ENCODE measurements at places on chromosomes 6 and 20.

GRCh38 chr20:22673467-22673866 is 89.1 kb upstream of the FOXA2 start:
- H3K27me3 ChIP-seq: peaks cover 4% of the 10 kb centered on the region
- H3K4me3 ChIP-seq: no peak overlapping the region

DNA sequence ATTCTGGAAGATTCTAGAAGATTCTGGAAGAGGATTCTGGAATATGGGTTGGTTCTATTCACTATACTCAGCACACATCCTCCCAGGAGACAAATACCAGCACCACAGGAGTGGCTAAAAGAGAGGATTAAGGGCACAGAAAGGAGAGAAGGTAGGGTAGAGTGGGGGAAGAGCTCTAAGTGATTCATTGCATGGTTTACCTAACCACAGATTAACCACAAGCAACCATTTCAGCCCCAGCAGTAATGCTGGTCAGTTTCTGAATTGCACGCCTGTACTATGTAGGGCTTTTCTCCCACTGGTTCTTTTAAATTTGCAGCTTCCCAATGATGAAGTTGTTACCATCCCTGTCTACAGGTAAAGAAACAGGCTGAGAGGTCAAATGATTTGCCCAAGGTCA is 192.7 kb upstream of the PMEPA1 start:
- H3K4me3 ChIP-seq: no peak overlapping the region
- DNase-seq: no peak
- H3K27me3 ChIP-seq: no peaks in the 10 kb centered on the region
- no peaks in the 10 kb centered on the region for H3K4me1 ChIP-seq

DNA sequence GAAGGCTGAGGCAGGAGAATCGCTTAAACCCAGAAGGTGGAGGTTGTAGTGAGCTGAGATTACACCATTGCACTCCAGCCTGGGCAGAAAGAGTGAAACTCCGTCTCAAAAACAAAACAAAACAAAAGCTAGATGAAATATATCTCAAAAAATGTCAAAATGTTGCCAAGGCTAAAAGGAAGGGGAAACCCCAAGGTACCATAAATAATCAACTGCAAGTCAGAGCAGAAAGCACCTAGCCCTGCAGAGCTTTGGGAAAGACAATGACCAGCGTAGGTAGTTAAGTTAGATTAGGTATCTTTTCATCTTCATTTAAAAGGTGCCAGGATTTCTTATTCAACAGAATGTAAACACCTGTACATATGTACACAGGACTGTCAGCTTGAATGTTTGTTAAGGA is 33.0 kb downstream of the AKIRIN2 start:
- DNase-seq: no peak
- no peak overlapping the region for H3K4me3 ChIP-seq
- no peaks in the 10 kb centered on the region for H3K27me3 ChIP-seq
- peaks cover 26% of the 10 kb centered on the region for H3K36me3 ChIP-seq
- H3K27ac ChIP-seq: no peak overlapping the region
- no peaks in the 10 kb centered on the region for H3K4me1 ChIP-seq

GRCh38 chr20:63689046-63690002 is 7.1 kb upstream of the TNFRSF6B start:
- no peaks in the 10 kb centered on the region for H3K27me3 ChIP-seq
- no peak for DNase-seq
- peaks cover 2% of the 10 kb centered on the region for H3K36me3 ChIP-seq
- peaks cover 37% of the 10 kb centered on the region for H3K4me1 ChIP-seq

DNA sequence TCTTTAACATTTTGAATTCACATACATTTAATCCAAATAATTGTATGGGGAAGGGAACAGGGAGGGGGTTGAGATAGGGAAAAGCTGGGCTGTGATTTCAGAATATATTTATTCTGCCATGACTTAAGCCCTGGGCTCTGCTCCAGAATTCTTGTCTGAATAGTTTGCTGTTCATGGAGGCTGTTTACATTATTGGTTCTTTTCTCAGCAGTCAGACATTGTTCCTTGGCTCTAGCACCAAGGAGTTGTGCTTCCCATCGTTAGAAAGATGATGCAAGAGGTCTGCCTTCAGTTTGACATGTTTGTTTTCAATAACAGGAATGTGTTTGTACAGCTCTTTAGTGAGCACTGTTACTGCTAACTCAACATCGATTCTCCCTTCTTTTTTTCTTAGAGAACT is 198.8 kb upstream of the CDYL start:
- no peak overlapping the region for H3K4me3 ChIP-seq
- DNase-seq: no peak
- no peak overlapping the region for H3K27ac ChIP-seq
- peaks cover 9% of the 10 kb centered on the region for H3K4me1 ChIP-seq
- no peaks in the 10 kb centered on the region for H3K27me3 ChIP-seq

DNA sequence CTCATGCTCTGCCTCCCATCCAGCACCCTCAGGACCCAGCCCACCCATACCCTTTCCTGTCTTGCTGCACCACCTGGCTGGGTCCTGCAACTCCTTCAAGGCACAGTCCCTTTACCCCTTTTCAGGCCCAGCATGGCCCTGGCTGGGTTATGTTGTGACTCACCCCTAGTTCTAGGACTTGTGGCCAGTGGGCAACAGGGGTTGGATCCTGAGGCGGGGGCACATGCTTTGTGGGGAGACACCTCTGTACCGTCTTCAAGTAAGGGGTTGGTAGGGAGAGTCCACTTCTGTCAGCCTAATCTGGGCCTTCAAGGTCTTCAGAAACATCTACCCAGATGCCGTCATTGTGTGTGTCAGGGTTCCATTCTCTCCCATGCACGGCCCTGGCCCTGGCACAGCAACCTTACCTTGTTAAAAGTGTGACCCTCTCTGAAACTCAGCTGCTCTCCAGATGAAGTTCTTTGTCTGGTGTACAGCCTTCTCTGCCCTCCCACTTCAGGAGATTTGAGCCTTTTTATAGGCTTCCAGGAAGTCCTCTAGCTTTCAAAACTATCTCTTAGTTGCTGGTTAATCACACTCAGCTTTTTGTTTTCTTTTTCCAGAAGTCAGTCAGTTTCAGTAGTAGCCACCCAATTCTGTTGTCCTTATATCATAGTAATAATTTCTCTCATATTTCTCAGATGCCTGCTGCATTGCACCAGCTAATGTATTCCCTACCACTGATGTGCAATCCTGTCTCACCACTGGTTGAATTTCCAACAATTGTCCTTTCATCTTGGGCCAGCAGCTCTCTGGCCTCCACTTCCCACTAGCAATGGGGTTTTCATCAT is 107.3 kb downstream of the NRN1 start:
- no peaks in the 10 kb centered on the region for H3K4me1 ChIP-seq
- no peak for DNase-seq
- no peak overlapping the region for H3K4me3 ChIP-seq
- H3K36me3 ChIP-seq: no peaks in the 10 kb centered on the region
- H3K27me3 ChIP-seq: no peaks in the 10 kb centered on the region

- no peaks in the 10 kb centered on the region for H3K4me1 ChIP-seq
- no peak for DNase-seq
- H3K4me3 ChIP-seq: no peak overlapping the region
- no peak overlapping the region for H3K27ac ChIP-seq
- H3K27me3 ChIP-seq: peaks cover 12% of the 10 kb centered on the region
Observed at GRCh38 chr6:116971959-116972358, 94.9 kb downstream of the RFX6 start.

DNA sequence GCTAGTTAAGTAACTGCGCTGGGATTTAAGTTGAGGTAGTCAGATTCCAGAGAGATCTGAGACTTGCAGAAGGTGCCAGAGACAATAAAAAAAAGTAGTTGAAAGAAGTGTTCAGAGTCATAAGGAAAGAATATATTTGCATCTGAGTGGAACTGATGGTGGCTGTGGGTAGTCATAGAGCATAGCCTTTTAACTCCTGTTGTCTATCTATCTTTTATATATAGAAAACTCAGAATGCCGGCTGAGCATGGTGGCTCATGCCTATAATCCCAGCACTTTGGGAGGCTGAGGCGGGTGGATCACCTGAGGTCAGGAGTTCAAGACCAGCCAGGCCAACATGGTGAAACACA is 62.0 kb downstream of the CARMIL1 start:
- peaks cover 4% of the 10 kb centered on the region for H3K4me1 ChIP-seq
- DNase-seq: no peak
- no peaks in the 10 kb centered on the region for H3K27me3 ChIP-seq
- no peak overlapping the region for H3K27ac ChIP-seq
- H3K36me3 ChIP-seq: no peaks in the 10 kb centered on the region

GRCh38 chr6:154301839-154302752 is 54.5 kb downstream of the IPCEF1 start:
- no peak for DNase-seq
- no peaks in the 10 kb centered on the region for H3K27me3 ChIP-seq
- H3K36me3 ChIP-seq: no peaks in the 10 kb centered on the region
- no peak overlapping the region for H3K27ac ChIP-seq
- peaks cover 13% of the 10 kb centered on the region for H3K4me1 ChIP-seq

- H3K27me3 ChIP-seq: no peaks in the 10 kb centered on the region
- no peak for DNase-seq
- no peaks in the 10 kb centered on the region for H3K4me1 ChIP-seq
- H3K36me3 ChIP-seq: no peaks in the 10 kb centered on the region
- H3K4me3 ChIP-seq: no peak overlapping the region
Observed at GRCh38 chr20:59063358-59064213, 21.0 kb upstream of the PRELID3B start.

All from upper lobe of right lung (tissue), 1 donor.